Stimulated activated CD4-positive, alpha-beta T cell treated with anti-CD3 and anti-CD28 coated beads, Interleukin-4, amount 100 ng/mL, for 4 hours (primary cell): ENCODE measurements at places on chromosomes 7 and 10.

GRCh38 chr7:154879629-154880028, 123.3 kb downstream of the PAXIP1 start:
- DNase-seq, result no peak

- DNase-seq, result no peak
These were observed 2.5 kb downstream of the NIPSNAP2 start for GRCh38 chr7:55966851-55967250.

GRCh38 chr10:106309376-106309775, 855.1 kb downstream of the SORCS1 start:
- no peak for DNase-seq

DNA sequence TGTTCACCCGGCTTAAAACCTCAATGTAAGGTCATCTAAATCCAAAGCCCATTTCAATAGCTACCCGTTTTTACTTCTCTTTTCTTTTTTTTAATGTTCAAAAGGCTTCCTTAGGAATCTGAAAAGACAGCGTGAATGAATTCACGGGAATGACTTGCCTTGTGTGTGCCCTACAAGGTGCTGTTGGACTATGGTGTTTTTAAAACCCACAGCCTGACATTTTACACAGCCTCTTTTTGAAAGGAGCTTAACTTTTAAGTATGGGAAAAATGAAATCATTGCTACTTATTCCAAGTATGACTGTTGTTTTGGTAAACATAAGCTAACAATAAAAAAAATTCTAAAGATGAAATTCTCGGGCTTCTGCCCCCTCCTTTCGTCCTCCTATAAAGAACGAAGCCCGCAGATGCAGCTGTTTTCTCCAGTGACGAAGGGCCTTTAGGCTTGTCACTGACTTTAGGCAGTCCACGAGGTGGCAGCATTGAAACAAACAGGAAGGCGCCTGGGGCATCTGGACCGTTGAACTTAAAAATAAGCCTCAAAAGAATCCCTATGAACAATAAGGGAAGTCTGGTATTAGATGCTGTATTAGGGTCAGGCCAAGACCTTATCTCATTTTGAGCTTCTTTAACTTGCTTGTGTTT, 141.3 kb downstream of the NRP1 start:
- peak; percentile 67 for DNase-seq

GRCh38 chr10:78408671-78409472, 375.2 kb downstream of the RPS24 start:
- no peak for DNase-seq

GRCh38 chr10:62759599-62760175, 44.8 kb upstream of the ADO start:
- DNase-seq, result no peak

- DNase-seq, result no peak
These were observed 78.9 kb upstream of the NXPH1 start for GRCh38 chr7:8354503-8354902.

- DNase-seq, result no peak
These were observed 65.8 kb downstream of the MINDY4 start for GRCh38 chr7:30836991-30837390.

DNA sequence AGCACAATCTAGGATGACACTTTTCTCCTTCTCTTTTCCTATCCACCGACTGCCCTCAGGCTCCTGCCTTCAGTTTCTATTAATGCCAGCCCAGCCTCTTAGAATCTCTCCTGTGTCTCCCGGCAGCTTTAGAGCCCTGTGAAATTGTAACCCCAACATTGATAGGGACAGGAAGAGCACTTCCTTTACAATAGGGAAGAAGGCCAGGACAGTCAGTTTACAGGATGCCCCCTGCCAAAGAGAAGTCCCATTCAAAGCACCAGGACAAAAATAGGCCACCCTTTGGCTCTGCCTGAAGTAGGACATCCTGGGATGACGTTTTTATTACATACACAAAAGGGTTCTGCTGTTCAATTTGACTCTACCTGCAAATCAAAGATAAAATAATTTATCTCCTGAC, 64.7 kb upstream of the ANK3 start:
- DNase-seq, result no peak

DNA sequence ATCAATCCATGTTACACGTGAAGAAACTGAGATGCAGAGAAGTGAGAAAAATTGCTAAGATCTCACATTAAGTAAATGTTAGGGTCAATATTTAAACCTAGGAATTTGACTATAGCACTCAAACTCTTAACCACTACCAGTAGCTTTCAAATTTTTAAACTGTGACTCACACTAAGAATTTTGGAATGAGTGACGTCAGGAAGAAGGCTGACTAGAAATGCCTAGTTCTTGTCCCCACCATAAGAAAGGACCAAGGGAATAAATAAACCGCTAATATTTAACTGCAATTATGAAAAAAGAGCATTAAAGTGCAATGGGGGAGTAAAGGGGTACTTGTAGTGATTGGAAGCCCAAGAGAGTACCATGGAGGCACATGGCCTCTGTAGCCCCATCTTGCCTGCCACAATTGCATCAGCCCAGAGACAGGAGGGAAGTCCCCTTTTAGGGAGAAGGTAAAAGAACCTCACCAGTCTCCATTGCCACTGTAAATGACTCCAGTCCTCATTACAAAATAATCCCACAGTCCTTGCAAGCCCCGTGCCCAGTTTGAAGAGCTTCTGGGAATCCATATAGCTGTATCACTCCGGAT, 3.5 kb upstream of the AKR1B1 start:
- DNase-seq, result no peak

DNA sequence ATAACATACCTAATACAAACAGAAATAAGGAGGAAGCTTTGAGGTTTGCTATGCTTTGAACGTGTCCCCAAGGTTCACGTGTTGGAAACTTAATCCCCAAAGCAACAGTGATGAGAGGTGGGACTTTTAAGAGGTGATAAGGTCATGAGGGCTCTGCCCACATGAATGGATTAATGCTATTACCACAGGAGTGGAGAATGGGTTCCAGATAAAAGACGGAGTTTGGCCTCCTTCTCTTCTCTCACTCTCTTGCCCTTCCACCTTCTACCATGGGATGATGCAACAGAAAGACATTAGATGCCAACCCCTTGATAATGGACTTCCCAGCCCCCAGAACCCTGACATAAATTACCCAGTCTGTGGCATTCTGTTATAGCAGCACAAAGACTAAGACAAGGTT, 9.6 kb downstream of the ITGB1 start:
- no peak for DNase-seq

DNA sequence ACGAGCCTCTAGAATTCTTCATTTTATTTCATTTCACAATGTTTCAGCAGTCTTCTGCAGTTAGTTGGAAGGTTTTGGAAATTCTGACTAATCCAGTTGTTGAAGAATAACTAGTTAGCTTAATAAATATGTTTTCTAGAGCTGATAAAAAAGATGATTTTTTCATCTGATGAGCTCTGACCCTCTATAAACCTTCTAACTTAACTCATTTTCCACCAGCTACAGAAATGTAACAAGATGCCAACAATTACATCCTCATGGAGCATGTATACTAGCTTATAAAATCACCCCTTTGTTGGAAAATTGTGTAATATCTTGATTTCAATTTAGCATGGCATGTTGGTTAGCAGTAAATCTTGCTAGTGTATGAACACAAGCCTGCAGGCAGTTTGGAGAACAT, 33.1 kb downstream of the KAT6B start:
- DNase-seq, result no peak

DNA sequence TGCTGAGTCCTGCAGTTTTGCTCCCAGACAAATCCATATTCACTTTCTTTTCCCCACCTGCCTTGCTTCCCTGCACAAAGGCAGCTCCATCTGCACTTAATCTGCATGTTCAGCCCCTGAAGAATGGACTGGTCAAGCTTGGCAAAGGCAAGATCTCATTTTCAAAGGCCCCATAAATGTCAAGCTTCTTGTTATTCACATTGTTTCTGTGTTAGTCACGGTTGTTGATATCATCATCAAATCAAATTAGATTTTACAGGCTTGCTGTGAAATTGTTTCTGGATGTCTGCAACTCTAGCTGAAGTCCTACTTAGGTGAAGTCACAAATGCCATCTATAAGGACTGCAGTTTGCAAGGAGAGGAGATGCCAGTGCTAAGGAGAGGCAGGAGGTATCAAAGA, 91.0 kb downstream of the GPAM start:
- no peak for DNase-seq

DNA sequence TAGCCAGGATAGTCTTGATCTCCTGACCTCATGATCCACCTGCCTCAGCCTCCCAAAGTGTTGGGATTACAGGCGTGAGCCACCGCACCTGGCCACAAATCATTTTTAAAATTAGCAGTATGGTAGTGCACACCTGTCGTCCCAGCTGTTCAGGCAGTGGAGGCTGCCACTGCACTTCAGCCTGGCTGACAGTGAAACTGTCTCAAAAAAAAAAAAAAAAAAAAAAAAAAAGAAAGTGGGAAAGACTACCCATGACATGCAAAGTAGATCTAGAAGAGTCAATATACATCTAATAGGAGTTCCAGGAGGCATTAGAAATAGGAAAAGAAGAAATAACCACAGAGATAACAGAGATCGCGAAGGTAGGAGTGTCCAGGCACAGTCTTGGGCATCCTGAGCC, 3.2 kb downstream of the CSGALNACT2 start:
- DNase-seq, result no peak
